Activated CD8-positive, alpha-beta memory T cell treated with anti-CD3 and anti-CD28 coated beads for 1 hour (primary cell): ENCODE measurements at places on chromosomes 11 and 22.

DNA sequence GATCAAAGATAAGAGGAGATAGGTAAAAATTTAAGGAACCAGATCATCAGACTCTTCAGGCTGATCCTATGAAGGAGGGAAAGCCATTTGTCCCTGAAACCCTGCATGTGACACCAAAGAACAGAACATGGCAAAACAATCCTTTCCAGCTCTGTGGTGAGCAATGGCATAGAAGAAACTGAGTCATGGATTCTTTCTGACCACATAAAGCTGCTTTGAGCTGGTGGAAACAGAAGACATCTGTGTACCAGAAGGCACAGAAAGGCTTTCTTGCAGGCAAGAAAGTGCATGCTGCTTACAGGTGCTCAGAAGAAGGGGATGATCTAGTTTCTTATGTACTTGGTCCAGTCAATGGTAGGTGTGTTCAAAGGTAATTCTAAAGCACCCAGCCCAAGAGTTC lies 45.0 kb upstream of the APOA1 start:
- no peak for DNase-seq

- DNase-seq, result no peak
Measured at GRCh38 chr11:44740967-44741366, 14.2 kb downstream of the TSPAN18 start.

GRCh38 chr11:2271077-2271326 lies 614 bp upstream of the ASCL2 start:
- no peak for DNase-seq

GRCh38 chr22:24443668-24444067 lies 16.3 kb downstream of the ADORA2A start:
- no peak for DNase-seq

- no peak for DNase-seq
Measured at GRCh38 chr11:6650980-6651379, 4.6 kb downstream of the DCHS1 start.

DNA sequence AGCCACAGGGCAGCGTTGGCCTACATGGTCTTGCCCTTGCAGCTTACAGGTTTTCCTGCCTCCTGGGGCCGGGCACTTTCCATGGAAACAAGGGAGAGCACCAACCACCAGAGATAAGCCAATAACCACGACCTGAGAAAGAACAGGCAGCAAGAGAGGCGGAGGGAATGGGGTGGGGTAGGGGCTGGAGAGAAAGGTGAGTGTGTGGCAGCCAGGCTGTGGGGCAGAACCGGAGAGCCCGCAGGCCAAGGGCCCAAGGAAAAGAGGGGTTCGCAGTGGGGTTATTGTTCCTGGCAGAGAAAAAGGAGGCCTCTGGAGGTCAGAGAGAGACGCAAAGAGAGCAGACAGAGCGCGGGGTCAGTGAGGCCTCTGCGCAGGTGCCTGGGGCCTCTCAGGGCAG lies 33.2 kb downstream of the LRRC74B start:
- no peak for DNase-seq

- no peak for DNase-seq
Measured at GRCh38 chr22:45510376-45511232, 7.9 kb downstream of the FBLN1 start.

DNA sequence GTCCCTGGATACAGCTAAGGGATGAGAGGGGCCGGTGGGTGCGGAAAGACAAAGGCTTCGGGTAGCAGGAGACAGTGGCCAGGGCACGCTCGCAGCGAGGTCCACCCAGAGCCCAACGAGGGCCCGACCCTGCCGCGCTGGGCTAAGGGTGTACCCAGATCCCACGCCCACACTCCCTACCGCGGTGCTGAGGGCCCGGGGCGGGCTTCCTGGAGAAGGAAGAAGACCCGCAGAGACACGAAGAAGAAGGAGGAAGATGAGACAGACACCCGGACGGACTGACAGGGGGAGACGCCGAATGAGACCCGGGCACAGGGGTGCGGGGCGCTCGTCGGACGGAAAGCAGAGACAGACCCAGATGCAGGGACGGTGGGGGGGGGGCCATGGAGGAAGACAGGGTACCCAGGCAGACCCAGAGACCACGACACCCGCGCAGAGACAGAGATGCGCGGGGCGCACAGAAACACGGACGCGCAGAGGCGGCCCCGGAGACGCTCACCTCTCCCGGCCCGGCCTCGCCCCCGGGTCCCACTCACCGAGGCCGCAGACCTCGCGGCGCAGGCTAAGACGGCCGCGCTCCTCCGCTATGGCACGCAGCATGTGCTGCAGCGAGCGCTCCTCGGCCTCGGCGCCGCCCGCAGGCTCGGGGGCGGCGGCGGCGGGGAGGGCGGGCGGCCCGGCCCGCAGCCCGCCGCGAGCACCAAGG lies 437 bp downstream of the KIAA0930 start:
- DNase-seq, result no peak

DNA sequence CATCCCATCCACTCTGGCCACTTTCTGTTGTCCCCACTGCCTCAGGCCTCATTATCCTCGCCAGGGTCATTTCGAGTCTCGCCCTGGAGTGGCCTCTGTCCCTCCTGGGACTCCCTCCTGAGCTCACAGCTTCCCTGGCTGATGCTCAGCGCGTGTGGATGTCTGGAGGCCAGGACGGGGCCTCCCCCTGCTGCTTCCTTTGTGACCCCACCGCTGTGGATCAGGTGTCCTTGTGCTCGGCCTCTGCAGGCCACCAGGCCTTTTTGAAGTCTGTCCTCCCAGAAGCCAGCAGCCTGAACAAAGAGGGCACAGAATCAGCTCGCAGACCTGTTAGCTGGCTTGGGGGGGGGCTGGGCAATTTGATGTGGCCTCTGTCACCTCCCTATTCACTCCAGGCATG lies 13.5 kb downstream of the CBX6 start:
- no peak for DNase-seq

DNA sequence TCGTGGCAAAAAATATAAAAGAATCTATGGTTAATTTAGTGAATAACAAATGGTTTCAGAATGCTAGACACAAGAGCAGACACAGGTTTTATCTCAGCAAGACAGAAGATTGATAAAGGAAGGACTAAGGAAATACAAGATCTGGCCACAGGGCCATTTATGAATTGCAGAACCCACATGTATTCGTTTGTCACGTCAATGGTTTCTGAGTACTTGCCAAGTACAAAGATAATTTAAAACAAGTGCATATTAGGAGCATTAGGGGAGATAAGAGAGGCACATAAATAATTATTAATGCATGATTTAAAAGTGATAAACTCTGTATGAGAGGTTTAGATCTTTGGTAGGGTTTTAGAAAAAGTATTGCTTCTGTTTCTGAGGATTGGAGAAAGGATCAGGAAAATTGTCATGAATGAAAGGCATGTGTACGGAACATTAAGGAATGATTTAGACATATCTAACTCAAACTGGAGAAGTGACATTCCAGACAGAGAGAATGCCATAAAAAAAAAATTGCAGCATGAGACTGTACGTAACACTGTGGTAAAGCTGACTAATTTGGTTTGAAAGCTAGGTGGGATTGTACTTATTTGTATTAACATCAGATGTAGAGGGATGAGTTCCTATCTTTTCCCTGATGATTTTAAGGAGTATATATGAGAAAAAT lies 727.1 kb downstream of the NELL1 start:
- no peak for DNase-seq

DNA sequence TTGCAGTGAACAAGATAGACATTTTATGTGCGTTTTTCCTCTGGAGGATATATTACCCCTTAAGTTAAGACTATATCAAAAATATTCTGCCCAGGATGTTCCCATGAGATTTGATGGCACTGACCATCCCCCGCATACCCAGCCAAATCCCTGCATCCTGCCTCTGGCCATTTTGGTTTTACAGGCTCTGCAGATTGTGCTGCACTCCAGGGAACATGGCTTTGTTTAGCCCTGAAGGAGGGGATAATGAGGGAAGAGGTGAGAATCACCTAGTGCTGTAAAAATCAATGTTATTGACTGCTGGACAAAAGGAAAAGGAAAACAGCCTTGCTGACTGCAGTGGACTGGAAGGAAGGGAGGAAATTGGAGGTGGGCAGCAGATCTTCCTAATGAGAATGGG lies 717.4 kb downstream of the DLG2 start:
- DNase-seq, result no peak

GRCh38 chr11:31325160-31325559 lies 44.4 kb downstream of the DCDC1 start:
- no peak for DNase-seq

- DNase-seq, result no peak
Measured at GRCh38 chr11:35822815-35823495, 120.9 kb upstream of the LDLRAD3 start.

- no peak for DNase-seq
Measured at GRCh38 chr22:36762687-36763260, 13.1 kb downstream of the IFT27 start.

- DNase-seq, result no peak
Measured at GRCh38 chr11:46484101-46484500, 92.5 kb upstream of the CHRM4 start.

GRCh38 chr11:61117168-61117520 lies 14.9 kb downstream of the CD5 start:
- no peak for DNase-seq

- DNase-seq, result no peak
Measured at GRCh38 chr11:8263109-8263768, 439 bp downstream of the LMO1 start.

- no peak for DNase-seq
Measured at GRCh38 chr22:35465109-35465701, 65.3 kb downstream of the MCM5 start.

GRCh38 chr11:119666061-119666460 lies 62.9 kb downstream of the NECTIN1 start:
- DNase-seq, result no peak

DNA sequence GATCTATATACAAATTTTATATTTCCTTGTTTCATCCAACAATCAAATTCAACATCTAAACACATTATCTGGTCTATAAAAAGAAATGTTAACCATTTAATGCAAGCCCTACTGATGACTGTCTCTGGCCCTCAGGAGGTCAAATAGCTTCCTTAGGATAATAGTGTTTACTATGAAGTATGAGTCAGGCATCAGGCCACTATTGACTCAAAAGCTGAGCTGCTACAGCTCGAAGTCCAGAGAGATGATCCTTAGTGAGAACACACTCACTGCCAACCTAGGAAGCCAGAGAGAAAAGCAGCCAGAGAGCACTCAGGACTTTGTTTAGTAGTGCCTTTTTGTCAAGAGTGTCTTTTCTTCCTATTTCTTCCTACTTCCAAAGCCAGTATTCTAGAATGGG lies 171.8 kb downstream of the SOX6 start:
- DNase-seq, result no peak

DNA sequence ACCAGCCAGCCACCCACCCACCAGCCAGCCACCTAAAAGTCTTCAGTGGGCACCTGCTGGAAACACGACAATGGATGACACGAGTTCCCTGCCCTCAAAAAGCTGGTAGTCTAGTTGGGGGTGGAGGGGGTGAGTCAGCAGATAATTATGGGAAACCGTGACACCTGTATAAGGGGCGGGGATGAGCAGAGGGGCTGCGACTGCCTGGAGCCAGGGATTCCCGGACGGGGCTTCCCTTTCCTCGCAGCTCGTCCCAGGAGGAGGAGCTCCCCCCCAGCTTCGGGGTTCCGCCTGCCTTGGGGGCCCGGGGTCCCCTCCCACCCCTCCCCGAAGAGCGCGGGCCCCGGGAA lies 2.3 kb upstream of the RTN4RL2 start:
- DNase-seq, result no peak

- DNase-seq, result no peak
Measured at GRCh38 chr22:37369483-37369882, 57.8 kb downstream of the ELFN2 start.

DNA sequence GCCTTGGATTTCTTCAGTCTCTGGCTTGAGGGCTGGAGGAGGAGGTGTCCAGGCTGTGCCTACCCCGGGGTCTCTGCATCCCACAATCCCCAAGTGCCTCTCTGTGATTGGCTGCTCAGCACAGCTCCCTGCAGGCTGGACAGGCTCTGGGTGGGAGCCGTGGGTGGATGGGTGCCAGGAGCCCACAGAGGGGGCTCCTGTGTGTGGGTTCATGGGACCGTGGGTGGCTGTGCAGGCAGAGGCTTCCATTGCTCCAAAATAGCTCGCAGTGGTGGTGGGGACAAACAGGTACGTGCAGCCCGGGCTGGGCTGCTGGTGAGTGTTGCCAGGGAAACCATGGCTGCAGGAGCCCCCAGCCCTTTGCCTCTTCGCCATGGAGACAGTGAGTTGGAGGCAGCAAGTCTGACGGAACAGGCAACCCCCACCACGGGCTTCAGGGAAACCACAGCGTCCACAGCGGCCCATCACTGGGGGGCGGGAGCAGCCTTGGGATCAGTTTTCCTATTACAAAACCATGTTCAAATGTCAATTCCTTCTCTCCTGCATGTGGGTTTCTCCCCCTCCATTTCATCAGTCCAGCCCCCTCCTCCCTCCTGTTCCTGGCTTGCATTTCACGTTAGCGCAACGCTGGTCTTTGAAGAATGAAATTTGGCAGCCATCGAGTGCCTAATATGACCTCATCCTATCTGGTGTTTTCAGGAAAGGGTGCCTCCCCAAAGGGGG lies 155.2 kb downstream of the TRIM29 start:
- DNase-seq, result no peak

- DNase-seq, result no peak
Measured at GRCh38 chr11:12032968-12033367, 24.5 kb upstream of the DKK3 start.

- DNase-seq, result no peak
Measured at GRCh38 chr11:15161790-15162189, 47.1 kb downstream of the INSC start.

- no peak for DNase-seq
Measured at GRCh38 chr11:126138636-126139035, 72.8 kb downstream of the RPUSD4 start.

DNA sequence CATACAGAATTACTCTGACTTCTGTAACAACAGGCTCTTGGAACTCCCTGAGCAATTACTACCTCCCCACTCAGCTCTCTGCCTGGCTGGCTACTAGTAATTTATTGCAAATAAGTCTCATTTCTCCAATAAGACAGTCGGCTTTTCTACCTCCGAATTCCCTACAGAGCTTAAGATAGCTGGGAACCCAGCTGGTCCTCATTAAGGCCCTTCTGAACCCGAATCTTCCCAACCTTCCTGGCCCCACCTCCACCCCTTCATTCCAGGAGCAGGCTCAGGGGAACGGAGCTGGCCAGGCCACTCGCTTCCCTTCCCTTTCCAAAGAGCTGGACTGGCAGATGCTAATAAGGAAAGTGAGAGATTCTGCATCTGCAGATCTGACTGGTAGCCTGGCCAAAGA lies 21.6 kb downstream of the TMPRSS5 start:
- no peak for DNase-seq

GRCh38 chr22:43288807-43289420 lies 54.3 kb downstream of the SCUBE1 start:
- no peak for DNase-seq

- no peak for DNase-seq
Measured at GRCh38 chr11:75811485-75811884, 3.5 kb upstream of the UVRAG start.

DNA sequence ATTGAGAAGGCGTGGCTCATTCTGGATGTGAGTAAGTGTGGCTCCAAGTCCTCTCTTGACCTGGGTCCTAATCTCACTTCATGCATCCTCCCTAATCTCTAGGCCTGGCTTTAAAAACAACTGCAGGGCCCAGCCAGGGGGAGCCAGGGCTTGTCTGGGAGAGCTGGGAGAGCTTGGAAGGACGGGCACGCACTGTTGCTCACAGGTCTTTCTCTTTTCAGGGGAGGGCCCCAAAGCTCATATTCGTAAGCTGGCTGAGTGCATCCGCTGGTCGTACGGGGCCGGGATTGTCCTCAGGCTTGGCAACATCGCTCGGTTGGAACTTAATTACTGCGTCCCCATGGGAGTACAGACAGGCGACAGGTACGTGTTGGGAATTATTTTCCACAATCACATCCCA lies 34.1 kb upstream of the PARVB start:
- no peak for DNase-seq
